H1 (cell line): ENCODE measurements at places on chromosomes 7 and 10.
A peak's percentile ranks its signal among the peaks of the same experiment; 100 is the strongest.

- no peak for DNase-seq
These were observed 18.5 kb downstream of the SHH start for GRCh38 chr7:155793720-155794119.

DNA sequence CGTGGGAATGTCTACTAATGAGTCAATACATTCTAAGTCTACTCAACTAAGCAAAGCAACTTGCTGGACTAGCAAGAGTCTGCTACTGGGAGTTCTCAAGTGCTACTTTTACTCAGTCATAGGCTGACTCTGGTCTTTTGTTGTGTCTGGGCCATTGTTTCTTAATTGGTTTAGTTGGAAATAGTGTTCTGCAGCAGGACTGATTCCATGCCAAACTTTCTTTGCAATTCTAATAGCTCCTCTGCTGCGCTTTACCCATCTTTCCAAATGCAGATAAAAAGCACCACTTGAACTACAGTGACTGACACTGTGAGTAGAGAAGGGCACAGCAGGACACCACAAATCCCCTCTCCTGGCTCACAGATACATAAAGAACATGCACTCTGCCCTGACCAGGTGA lies 125.7 kb downstream of the CD36 start:
- peak; percentile 63 for DNase-seq

GRCh38 chr10:52883996-52884871 lies 111.7 kb upstream of the MBL2 start:
- peak; percentile 75 for DNase-seq

GRCh38 chr7:151174246-151175046 lies 7.0 kb upstream of the GBX1 start:
- DNase-seq: peak; percentile 84

- DNase-seq: peak; percentile 26
These were observed 229.9 kb downstream of the TCF7L2 start for GRCh38 chr10:113179966-113180365.

GRCh38 chr10:22489467-22489866 lies 144.2 kb downstream of the SPAG6 start:
- no peak for DNase-seq

DNA sequence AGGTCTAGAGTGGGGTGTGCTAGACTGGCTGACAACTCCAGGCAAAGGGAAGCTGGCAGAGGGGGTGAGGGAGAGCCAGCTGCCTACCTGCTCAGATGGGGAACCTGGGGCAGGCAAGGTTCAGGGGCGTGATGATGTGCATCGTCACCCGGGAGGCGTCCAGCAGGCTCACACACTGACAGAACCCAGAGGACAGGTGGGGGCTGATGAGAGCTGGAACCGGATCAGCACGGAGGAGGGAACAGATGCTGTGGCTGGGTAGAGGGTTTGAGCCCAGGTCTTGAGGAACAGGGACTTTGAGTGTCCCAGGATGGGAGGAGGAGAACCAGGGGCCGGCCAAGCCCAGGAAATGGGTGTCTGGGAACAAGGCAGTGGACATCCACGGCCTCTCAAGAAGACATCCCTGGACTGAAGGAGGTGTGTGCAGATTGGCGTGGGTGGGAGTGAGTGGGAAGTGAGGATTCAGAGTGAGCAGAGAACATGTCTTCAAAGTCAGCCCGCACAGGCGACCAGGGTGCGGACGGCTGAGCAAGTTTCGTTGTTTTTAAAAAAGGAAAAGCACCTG lies 3.9 kb downstream of the RASGEF1A start:
- DNase-seq: no peak

GRCh38 chr10:121771966-121772365 lies 155.9 kb downstream of the ATE1 start:
- no peak for DNase-seq

DNA sequence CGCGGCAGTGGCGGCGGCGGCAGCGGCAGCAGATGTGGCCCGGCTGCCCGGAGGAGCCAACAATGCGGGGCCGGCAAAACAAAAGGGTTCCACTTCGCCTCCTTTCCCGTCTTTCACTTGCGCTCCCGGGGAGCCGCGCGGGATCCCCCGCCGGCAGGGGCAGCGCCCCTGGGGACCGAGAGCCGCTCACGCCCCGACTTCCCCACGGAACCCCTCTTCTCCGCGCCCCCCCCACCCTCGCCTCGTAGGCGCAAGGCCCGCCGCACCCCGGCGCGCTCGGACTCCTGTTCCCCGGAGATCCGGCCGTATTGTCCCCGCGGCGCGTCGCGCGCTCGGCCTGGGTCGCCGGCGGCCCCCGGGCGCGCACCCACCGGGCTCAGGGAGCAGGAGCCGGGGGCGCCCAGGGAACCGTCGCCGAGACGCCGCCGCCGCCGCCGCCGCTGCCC lies 854 bp downstream of the CTBP2 start:
- DNase-seq: peak; percentile 48

- no peak for DNase-seq
These were observed 154.9 kb downstream of the ATE1 start for GRCh38 chr10:121772884-121773283.

DNA sequence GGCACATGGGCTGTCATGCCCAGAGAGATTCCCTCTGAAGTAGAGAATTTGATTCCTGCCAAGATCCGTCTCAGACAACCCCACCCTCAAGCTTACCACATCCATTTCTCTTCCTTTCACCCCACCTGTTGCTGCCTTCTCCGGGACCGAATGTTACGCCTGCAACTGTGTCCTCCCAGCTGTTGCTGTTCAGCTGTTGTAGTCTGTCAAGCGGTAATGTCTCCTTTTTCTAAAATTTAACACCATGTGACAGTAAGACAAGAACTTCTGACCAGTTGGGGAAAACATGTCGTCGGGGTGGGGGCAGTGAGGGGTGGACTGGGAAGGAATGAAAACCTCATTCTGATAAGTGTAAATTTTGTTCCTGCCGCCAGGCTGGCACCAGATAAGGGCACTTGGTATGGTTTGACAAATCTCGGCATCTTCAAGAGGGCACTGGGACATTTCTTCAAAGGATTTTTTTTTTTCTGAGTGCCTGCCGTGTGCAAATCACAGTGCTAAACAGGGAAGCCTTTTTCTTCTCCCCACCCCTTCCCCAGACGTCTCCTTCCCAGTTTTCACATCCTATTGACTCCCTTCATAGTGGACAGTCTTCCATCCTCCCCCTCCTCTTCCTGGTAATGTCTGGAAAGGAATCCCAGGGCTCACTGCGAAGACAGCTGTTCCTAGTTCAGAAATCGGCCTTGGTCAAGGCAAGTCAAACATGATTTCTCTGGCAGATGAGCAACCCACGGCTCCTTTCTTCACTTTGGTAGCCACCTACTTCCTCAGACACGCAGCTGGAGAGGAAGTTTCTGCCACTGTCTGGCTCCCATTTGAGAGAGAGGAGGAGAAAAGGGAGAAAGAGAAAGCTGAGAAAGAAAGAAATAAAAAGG lies 5.0 kb upstream of the CELF2 start:
- no peak for DNase-seq

GRCh38 chr10:13257621-13258140 lies 23.5 kb upstream of the UCMA start:
- no peak for DNase-seq

DNA sequence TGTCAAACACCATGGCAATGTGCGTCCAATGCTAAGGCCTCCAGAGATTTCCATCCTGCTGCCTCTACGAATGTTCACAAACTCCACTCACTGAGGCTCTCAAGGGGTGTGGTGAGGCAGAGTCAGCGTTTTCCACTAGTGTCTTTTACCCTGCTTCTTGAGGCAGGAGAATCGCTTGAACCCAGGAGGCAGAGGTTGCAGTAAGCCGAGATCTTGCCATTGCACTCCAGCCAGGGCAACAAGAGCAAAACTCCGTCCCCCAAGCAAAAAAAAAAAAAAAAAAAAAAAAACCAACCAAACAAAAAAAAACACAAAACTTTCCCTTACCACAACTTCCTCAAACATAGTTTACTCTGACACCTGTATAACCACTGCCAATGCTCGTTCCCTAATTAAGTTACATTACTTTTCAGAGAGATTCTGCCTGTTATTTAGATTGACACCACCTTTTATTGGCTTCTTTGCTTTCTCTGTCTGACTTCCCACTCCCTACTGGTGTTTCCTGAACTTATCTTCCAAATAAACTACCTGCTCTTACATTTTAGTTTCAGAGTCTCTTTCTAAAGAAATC lies 102.1 kb upstream of the ZNF746 start:
- DNase-seq: no peak

DNA sequence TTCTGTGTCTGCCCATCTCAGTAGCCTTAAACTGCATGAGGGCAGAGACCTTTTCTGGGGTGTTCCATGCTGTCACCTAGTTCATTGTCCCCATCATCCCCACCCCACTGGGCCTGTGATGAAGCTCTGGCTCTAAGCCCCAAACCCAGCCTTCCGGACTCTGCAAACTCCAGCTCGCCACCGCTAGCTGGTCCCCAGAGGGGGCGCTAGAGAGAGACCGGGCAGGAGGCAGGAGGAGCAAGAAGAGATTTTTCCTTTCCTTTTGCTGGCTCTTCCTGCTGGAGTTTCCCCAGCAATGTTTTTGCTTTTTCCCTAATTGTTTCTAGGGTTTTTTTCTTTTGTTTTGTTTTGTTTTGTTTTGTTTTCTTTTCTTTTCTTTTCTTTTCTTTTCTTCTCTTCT lies 234.4 kb downstream of the TEX36 start:
- peak; percentile 87 for DNase-seq

- peak; percentile 44 for DNase-seq
These were observed 31.6 kb downstream of the CALML5 start for GRCh38 chr10:5467634-5468255.

DNA sequence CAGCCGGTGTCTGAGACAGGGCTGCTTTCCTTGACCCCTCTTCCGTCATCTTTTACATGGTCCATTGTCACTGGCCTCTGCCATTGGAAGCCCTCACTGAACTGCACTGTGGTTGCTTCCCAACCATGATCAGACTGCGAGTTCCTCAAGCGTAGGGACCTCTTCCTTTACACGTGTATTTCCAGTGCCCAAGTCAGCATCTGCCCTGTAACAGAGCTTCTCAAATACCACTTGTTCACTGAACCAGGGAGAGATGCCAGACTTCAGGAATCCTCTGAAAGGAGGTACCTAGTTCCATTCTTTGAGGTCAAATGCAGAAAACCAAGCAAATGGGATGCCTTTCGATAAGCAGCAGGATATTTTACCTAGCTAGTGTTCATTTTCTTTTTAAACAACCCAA lies 145.1 kb downstream of the NRP1 start:
- DNase-seq: no peak

GRCh38 chr10:101758858-101759257 lies 17.1 kb downstream of the FGF8 start:
- no peak for DNase-seq

- no peak for DNase-seq
These were observed 102.7 kb downstream of the MACC1 start for GRCh38 chr7:20114468-20114867.

- no peak for DNase-seq
These were observed 10.7 kb upstream of the ATRNL1 start for GRCh38 chr10:115082506-115082905.

DNA sequence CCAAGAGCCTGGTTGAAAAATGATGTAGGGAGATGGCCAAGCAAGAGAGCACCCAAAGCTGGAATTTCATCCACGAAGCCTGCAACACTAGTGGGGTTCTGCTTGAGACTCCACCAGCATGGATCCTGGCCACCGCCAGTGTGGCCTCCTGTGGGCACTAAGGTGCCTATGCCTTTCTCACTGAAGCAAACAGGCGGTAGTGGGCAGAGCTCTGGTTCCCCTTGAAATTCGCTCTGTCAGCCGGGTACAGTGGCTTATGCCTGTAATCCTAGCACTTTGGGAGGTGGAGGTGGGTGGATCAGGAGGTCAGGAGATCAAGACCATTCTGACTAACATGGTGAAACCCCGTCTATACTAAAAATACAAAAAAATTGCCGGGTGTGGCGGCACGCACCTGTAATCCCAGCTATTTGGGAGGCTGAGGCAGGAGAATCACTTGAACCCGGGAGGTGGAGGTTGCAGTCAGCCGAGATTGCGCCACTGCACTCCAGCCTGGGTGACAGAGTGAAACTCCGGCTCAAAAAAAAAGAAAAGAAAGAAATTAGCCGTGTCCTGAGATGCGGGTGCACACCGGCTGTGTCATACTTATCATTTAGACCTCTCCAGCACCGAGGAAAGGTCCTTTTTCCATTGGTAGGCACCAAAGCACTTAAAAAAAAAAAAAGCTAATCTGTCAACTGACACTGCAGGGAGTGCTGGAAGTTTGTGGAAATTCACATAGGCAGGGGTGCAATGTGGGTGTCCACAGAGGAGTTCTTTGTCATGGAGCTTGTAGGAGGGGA lies 28.3 kb downstream of the CCM2 start:
- DNase-seq: no peak

DNA sequence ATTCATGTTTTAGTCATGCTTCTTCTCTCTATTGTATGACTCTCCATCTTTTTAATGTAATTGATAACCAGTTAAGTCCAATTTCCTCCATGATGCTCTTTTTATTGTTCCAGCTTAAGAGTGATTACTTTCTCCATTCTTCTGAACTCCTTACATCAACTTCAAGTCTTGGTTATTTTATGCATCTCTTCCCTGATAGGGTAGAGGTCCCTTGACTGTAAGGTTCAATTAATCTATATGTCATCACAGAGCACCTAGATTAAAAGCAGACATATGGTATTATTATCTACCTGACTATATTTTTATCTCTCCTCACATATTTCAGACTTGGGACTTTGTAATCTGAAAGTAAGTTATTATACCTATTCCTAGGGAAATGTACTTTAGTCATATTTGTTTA lies 853.1 kb downstream of the REEP3 start:
- DNase-seq: no peak

DNA sequence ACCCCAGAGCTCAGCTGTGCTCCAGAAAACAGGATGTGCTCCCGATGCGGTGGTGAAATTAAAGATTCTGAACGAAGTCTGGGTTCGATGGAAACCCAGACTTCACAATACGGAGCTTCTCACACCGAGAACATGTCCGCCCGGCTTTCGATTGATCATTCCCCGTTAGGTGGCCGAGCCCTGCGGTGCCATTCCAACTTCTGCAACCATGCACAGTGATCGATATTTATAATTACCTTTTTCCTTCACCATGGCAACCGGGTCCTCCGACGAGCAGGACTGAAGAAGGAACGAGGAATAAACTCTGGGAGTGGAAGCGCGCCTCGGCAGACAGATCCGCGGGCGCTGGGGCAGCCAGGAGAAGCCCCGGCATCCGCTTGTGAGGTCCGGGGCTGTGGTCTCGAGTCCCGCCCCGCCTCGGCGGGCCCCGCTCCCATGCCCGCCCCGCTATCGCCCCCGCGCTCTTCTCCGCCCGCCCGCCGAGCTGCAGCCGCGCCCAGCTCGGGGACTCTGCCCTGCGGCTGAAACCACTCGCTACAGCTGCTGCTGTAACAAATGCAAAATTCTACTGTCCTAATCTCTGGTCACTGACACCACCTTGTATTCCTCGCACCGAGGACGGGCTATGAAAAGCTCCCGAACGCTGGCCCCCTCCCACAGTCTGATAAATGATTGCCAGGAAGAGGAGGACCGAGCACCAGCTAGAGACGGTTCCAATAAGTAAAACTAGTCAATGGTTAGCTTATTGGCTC lies 26.2 kb downstream of the ABLIM1 start:
- no peak for DNase-seq

- DNase-seq: no peak
These were observed 14.0 kb upstream of the ARPC1A start for GRCh38 chr7:99311702-99312101.

GRCh38 chr7:4159154-4159501 lies 523.0 kb upstream of the FOXK1 start:
- DNase-seq: no peak

GRCh38 chr7:21076054-21076453 lies 289.4 kb upstream of the SP8 start:
- DNase-seq: no peak

- DNase-seq: no peak
These were observed 5.8 kb downstream of the NFKB2 start for GRCh38 chr10:102401342-102401654.

- DNase-seq: no peak
These were observed 4.4 kb upstream of the VSTM4 start for GRCh38 chr10:49119746-49120145.

- no peak for DNase-seq
These were observed 721.9 kb downstream of the TNS3 start for GRCh38 chr7:46859963-46860475.
